ENCODE measurements at places on chromosomes 1 and 21. TPM values are rescaled to one million over a fixed set of nuclear protein-coding genes. Genes with fewer than 3 reads are reported as not detected.

- no peaks in the 10 kb centered on the region for H3K36me3 ChIP-seq
- no peak overlapping the region for H3K27ac ChIP-seq
- H3K27me3 ChIP-seq = peaks cover 6% of the 10 kb centered on the region
- H3K4me1 ChIP-seq = no peaks in the 10 kb centered on the region
Observed at GRCh38 chr1:68401506-68401905, 48.2 kb downstream of the RPE65 start.

- no peak for DNase-seq
- peak overlapping the region; percentile 85 for H3K27ac ChIP-seq
- no peaks in the 10 kb centered on the region for H3K36me3 ChIP-seq
- peaks cover 54% of the 10 kb centered on the region for H3K27me3 ChIP-seq
Observed at GRCh38 chr1:213983493-213984386, 4.0 kb upstream of the PROX1 start.

POTED gene
- total RNA-seq = not detected

DNA sequence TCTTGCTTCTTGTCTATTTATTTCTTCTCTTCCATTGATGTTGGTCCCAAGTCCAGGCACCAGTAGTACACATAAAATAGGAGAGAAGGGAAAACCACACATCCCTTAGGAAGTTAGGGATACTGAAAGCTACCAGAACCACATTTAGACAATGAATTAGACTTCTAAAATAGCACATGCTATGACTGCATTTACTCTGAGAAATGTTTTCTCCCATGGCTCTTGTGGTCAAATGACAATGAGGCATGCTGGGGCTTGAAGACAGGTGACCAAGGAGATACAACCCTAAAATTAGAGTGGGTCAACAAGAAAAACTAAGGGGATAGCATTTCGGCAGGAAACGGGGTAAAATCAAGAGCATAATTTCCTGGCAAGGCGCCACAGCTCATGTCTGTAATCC, 17.1 kb downstream of the MTOR start:
- no peak overlapping the region for H3K4me3 ChIP-seq
- no peak overlapping the region for H3K27ac ChIP-seq
- no peaks in the 10 kb centered on the region for H3K27me3 ChIP-seq
- no peak for DNase-seq
- H3K36me3 ChIP-seq = peaks cover 13% of the 10 kb centered on the region

RIMS3 gene
- 7.2 TPM for total RNA-seq

GRCh38 chr1:248631354-248632008, 3.4 kb downstream of the OR2T11 start:
- H3K36me3 ChIP-seq = peaks cover 3% of the 10 kb centered on the region
- H3K4me3 ChIP-seq = no peak overlapping the region
- no peak for DNase-seq
- H3K4me1 ChIP-seq = no peaks in the 10 kb centered on the region
- H3K27ac ChIP-seq = no peak overlapping the region

DNA sequence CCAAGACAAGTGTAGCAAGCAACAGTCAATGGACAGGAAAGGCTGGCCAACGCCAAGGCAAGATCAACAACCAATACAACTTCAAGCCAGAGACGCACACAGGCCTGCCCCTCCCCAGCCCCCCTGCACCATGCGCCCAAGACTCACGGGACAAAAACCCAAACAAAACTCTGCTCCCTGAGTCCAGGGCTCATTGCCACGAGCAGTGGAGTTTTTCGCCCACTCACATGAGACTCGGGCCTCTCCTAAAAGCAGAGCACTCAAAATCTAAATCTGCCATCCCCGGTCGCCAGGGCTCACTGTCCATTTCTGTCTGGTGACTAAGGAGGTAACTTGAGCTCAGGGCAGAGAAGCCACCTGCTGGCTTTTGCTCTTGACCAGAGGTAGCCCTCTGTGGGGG, 174.8 kb downstream of the CLIC6 start:
- DNase-seq = no peak
- no peak overlapping the region for H3K4me3 ChIP-seq
- peaks cover 25% of the 10 kb centered on the region for H3K4me1 ChIP-seq
- H3K36me3 ChIP-seq = no peaks in the 10 kb centered on the region
- peaks cover 12% of the 10 kb centered on the region for H3K27me3 ChIP-seq

DNA sequence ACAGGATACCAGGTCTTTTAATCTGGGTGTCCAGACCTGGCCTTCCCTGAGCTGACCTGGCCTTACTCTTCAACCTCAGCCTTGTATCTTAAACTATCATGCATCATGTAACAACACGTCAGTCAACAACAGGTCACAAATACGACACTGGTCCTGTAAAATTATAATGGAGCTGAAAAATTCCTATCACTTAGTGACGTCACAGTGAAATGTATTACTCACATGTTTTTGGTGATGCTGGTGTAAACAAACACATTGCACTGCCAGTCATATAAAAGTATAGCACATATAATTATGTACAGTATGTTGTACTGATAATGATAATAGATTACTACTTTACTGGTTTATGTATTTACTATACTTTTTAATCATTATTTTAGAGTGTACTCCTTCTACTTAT, 31.5 kb downstream of the ESRRG start:
- no peak for DNase-seq
- H3K27me3 ChIP-seq = peaks cover 8% of the 10 kb centered on the region
- H3K27ac ChIP-seq = no peak overlapping the region
- peaks cover 16% of the 10 kb centered on the region for H3K4me1 ChIP-seq

DNA sequence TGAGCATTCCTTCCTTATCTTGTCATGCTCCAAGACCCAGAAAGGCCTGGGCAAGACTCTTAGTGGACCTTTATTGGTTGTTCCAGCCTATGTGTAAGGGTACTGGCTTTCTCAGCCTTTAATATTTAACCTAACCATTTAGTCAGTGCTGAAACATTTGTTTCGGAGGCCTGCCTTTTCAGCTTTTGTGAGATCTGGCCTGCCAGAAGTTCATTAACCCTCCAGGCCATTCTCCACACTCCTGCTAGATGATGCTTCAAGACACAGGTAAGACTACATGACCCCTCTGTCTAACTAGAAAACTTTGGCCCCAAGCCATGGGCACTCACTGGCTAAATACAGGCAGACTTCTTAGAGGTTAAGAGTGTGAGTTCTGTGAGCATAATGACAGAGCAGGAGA, 138.4 kb upstream of the ZP4 start:
- H3K4me3 ChIP-seq = no peak overlapping the region
- H3K27me3 ChIP-seq = no peaks in the 10 kb centered on the region
- H3K36me3 ChIP-seq = no peaks in the 10 kb centered on the region
- peak overlapping the region; percentile 22 for H3K27ac ChIP-seq

UFC1 gene
- total RNA-seq = 139 TPM

GRCh38 chr1:11478571-11479374, at the start of gene DISP3:
DISP3 (plus strand) TSS chr1:11479155; CDS start chr1:11500993, 21,838 bp downstream.
- peak; percentile 79 for DNase-seq
- peaks cover 4% of the 10 kb centered on the region for H3K4me1 ChIP-seq
- H3K36me3 ChIP-seq = no peaks in the 10 kb centered on the region
- H3K27me3 ChIP-seq = peaks cover 46% of the 10 kb centered on the region
- H3K4me3 ChIP-seq = peak within 1 kb of the TSS; percentile 70

NFYC gene
- 73.4 TPM for total RNA-seq

SLC9C2 gene
- total RNA-seq = not detected

LPAR3 gene
- 4.3 TPM for total RNA-seq

- H3K36me3 ChIP-seq = peaks cover 2% of the 10 kb centered on the region
- H3K4me1 ChIP-seq = peaks cover 38% of the 10 kb centered on the region
- no peaks in the 10 kb centered on the region for H3K27me3 ChIP-seq
Observed at GRCh38 chr1:33367485-33368405, 46.8 kb upstream of the A3GALT2 start.

CRTC2 gene
- total RNA-seq = 41.9 TPM

ZNF648 gene
- 0.81 TPM for total RNA-seq

SYPL2 gene
- total RNA-seq = 0.95 TPM

SLC2A5 gene
- not detected for total RNA-seq

GRCh38 chr1:4699376-4700301, 45.2 kb downstream of the AJAP1 start:
- H3K27me3 ChIP-seq = peaks cover 36% of the 10 kb centered on the region
- no peak for DNase-seq
- H3K27ac ChIP-seq = no peak overlapping the region
- no peaks in the 10 kb centered on the region for H3K4me1 ChIP-seq
- H3K4me3 ChIP-seq = no peak overlapping the region

DNA sequence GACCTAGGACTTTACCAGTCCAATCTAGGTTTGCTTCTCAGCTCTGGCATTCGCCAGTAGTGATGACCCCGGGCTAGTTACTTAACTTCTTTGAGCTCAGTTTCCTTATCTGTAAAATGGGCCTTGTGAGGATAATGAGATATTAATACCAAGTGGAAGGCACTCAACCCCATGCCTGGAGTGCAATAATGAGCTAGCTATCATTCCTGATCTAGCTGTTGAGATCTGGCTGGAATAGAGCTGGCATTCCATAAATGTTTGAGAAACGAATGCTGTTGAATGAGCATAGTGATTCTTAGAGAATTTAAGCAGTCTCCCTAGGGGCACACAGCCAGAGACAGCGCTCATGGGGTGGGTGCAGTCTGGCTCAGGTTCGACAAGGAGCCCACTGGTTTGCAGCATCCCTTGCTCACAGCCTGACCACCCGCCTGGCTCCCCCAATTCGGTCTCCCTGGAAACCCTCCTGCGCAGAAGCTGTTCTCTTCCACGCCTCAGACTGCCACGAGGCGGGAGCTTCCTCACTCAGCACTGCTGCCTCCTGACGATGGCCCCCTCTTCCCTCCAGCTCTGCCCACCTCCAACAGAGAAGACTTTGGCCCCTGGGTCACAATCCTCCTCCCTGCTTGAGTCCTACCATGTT, 32.5 kb downstream of the DHCR24 start:
- H3K4me1 ChIP-seq = peaks cover 2% of the 10 kb centered on the region
- H3K27me3 ChIP-seq = no peaks in the 10 kb centered on the region
- H3K4me3 ChIP-seq = no peak overlapping the region
- DNase-seq = no peak

GRCh38 chr1:57124768-57125446, 159.1 kb upstream of the C8B start:
- H3K27me3 ChIP-seq = peaks cover 12% of the 10 kb centered on the region
- H3K4me3 ChIP-seq = no peak overlapping the region
- H3K36me3 ChIP-seq = no peaks in the 10 kb centered on the region
- H3K4me1 ChIP-seq = no peaks in the 10 kb centered on the region

ASPM gene
- 17.1 TPM for total RNA-seq

DNA sequence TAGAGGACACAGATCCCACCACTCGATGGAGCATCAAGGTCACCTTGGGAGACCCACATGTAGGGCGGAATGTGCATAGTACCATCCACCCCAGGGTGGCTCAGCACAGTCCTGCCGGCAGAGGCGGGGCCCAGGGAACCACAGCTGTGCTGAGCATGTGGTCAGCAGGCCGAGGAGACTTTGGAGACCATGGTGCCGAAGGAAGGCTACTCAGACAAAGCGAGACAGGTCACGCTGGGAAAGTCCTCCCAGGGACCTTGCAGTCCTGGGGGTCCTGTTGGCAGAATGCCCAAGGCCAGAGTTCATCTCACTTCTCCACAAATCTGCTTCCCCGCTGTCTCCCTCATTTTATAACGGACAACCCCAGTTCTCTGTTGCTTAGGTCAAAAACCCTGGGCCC, 22.5 kb downstream of the WNT3A start:
- no peak overlapping the region for H3K4me3 ChIP-seq
- peaks cover 26% of the 10 kb centered on the region for H3K27me3 ChIP-seq
- no peaks in the 10 kb centered on the region for H3K36me3 ChIP-seq
- no peak for DNase-seq
- H3K4me1 ChIP-seq = no peaks in the 10 kb centered on the region

DNA sequence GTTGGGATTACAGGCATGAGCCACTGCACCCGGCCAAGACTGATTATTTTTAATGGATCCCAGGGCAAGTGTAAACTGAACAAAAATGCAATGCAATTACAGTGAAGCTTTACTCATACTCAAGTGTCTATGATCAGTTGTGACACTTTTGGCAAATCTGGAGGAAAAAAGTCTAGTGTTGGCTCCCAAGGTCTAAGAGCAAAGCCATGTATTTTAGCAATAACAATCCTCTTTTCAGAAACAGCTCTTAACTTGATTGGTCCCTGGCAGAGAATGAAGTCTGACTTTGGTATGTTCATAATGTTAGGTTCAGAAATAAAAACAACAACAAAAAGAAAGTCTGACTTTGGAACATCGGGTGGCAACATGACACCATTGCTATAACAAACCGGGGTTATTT, 40.2 kb upstream of the C1orf53 start:
- no peak for DNase-seq

DNA sequence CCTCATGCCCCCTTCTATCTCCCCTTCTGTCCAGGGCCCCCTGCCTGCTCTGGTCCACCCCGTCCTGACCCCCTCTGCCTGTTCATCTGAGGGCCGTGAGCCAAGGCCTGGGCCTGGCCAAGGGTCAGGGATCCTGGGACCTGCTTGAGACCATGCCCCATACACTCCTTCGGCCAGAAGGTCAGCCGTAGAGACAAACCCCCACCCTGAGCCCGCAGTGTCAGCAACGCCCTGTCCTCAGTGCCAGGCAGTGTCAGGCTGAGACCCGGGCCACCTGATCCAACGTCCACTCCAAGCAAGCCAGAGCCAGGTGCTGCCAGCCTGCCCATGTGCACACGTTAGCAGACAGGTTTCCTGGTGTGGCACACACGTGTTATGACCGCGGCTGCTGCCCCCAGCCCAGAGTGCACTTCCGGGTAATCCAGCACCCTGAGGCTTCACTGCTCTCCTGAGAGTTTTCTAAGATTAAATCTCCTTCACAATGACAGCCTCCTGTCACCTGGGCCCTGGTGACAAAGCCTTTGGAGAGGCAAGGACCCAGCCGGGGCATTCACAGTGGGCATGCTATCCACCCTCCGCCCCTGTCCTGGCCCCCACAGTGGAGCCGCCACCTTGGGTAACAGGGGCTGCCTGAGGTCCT, 10.1 kb upstream of the SAMD11 start:
- no peak overlapping the region for H3K27ac ChIP-seq
- peaks cover 2% of the 10 kb centered on the region for H3K36me3 ChIP-seq
- peaks cover 49% of the 10 kb centered on the region for H3K27me3 ChIP-seq

DNA sequence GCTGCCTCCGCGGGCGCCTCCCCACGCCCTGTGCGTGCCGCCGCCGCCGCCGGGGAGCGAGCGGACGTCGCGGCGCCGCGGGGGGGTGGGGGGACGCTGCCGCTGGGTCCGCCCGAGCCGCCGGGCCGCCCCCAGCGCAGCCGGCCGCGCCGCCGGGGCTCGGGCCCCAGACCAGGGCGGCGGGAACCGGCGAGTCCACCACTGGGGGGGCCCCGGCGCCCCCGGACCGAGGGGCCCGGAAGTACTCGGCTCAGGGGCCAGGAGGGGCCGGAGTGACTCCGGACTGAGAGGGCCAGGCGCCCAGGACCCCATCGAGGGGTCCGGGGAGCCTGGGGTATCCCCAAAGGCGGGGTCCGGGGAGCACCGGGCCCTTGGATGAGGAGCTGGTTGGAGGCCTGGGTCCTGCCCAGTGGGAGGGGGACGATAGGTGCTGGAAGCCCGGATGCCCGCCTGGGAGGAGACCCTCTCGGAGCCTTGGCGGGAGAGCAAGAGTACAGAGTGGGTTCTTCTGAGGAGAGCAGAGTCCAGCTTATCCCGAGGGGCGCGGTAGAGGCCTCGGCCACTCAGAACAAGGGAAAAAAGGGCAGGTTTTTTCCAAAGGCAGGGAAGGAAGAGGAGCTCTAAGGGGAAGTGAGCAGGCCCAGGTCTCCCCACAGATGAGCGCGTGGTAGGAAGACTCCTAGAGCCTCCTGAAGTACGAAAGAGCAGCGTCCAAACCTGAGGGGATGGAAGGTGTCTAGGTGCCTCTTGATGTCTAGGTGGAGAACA, 556 bp downstream of the GMEB1 start:
- peaks cover 12% of the 10 kb centered on the region for H3K4me1 ChIP-seq
- peak; percentile 49 for DNase-seq
- peak overlapping the region; percentile 97 for H3K27ac ChIP-seq
- H3K36me3 ChIP-seq = no peaks in the 10 kb centered on the region
- H3K27me3 ChIP-seq = peaks cover 2% of the 10 kb centered on the region
- H3K4me3 ChIP-seq = peak overlapping the region; percentile 88

ZYG11A gene
- total RNA-seq = not detected
